ENCODE measurements at places on chromosomes 2 and 18. TPM values are rescaled to one million over a fixed set of nuclear protein-coding genes. Genes with fewer than 3 reads are reported as not detected.

DNA sequence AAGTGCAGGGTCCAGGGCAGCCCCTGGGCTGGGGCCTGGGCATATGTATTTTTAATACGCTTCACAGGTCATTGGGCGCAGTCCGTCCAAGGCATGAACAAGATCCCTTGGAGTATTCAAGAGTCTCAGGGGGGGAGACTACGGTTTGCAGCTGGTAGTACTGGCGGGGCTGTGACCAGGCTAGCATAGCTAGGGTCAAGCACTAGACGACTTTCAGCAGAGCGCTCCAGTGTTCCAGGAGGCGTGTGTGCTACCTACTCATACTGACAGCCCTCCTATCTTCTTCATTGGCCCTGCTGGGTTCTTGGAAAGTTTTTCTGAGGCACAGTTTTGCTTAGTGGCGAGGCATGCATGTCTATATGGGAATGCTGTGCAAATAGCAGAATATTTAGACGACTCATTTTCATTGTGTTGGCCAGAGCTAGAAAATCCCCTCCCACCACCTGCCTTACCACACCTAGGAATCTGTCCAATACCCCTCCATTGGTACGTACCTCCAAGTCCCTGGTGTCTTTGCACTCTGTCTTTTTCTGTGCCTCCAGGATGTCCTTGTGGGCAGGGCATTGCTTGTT is 68.2 kb downstream of the GLI2 start:
- DNase-seq: no peak

Gene DSG2
- 15.2 TPM for total RNA-seq

Gene OSBPL6
- 12.0 TPM for total RNA-seq

DNA sequence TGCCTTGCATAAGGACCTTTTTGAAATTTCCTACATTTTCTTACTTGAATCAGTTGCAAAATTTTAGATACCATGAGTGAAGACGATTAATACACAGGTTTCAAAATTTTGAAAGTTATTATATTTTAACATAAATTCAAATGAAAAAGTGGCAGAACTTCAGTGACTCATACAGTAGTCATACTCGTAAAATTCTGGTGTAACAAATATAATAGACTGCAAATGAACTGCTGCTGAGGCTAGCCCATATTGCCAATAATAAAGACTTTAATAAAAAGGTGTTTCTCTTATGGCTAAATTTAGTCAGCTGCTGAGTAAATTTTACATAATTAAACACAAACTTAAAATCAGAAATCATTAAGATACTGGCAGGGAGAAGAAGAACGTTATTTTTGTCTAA is 36.9 kb downstream of the MSH6 start:
- no peak for DNase-seq

Gene FBXO48
- 0.82 TPM for total RNA-seq

- no peak for DNase-seq
Measured at GRCh38 chr2:38037325-38037724, 38.6 kb downstream of the CYP1B1 start.

Gene CMPK2
- total RNA-seq: 3.5 TPM

Gene FEV
- not detected for total RNA-seq

DNA sequence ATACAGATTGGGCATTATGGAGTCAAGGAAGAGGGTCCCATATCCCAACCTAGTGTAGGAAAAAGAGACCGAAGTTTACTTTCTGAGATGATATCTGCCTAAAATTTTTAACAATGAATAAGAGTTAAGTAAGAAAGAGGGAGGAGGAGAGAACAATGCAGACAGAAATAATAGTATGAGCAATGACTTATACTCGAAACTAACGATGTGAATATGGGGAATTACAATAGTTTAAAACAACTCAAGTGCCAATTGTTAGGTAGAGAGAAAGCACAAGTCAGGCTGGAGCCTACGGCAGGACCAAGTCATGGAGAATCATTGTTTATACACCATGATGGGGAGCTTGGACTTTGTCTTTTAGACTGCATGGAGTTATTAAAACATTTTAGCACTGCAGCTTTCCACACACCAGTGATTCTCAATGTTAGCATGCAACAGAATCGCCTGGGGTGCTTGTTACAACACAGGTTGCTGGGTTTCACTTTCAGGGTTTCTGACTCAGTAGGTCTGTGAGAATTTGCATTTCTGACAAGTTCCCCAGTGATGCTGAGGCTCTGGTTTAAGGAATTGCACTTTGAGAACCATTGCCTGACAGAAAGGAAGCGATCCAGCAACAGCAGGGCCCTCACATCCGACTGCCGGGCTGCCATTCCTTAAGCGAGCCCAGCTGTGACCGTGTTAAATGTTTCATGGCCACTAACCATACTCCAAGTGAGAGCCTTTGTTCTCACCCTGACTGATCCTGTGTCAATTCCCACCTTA is 511.2 kb downstream of the DCDC2C start:
- DNase-seq: no peak

DNA sequence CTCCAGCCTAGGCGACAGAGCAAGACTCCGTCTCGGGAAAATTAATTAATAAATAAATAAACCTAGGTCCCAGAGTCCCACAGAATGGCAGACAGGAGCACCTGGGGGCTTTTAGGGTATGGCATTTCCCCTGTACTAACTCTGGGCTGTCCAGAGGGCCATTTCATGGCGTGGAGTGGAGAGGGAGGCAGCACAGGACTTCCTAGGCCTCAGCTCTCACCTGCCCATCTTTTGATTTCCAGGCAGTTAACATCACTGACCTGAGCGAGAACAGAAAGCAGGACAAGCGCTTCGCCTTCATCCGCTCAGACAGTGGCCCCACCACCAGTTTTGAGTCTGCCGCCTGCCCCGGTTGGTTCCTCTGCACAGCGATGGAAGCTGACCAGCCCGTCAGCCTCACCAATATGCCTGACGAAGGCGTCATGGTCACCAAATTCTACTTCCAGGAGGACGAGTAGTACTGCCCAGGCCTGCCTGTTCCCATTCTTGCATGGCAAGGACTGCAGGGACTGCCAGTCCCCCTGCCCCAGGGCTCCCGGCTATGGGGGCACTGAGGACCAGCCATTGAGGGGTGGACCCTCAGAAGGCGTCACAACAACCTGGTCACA is 5.1 kb downstream of the IL1RN start:
- DNase-seq: no peak

Gene SPEG
- total RNA-seq: 136 TPM

DNA sequence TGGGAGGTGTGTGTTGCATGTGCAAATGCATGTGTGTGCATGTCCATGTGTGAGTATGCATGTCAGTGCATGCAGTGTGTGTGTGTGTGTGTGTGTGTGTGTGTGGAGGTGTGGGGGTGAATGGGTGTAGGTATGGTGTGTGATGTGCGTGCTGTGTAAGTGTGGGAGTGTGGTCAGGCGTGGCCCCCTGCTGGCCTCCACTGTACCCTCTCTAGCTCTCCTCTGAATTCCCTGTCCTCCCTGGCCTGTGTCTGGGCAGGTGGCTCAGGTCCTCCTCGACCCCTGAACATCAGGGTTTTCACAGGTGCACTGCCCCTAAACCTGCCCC is 230.2 kb downstream of the CELF4 start:
- no peak for DNase-seq

Gene TRIM54
- 40.5 TPM for total RNA-seq

GRCh38 chr2:176088048-176088936 is 4.2 kb upstream of the HOXD13 start:
- peak; percentile 83 for DNase-seq

GRCh38 chr2:225630824-225631533 is 231.5 kb downstream of the NYAP2 start:
- no peak for DNase-seq

GRCh38 chr18:31046916-31047315 is 4.4 kb upstream of the DSC3 start:
- no peak for DNase-seq

- DNase-seq: no peak
Measured at GRCh38 chr2:154603682-154604081, 94.8 kb upstream of the KCNJ3 start.

GRCh38 chr2:235774153-235774870 is 280.5 kb downstream of the AGAP1 start:
- no peak for DNase-seq

DNA sequence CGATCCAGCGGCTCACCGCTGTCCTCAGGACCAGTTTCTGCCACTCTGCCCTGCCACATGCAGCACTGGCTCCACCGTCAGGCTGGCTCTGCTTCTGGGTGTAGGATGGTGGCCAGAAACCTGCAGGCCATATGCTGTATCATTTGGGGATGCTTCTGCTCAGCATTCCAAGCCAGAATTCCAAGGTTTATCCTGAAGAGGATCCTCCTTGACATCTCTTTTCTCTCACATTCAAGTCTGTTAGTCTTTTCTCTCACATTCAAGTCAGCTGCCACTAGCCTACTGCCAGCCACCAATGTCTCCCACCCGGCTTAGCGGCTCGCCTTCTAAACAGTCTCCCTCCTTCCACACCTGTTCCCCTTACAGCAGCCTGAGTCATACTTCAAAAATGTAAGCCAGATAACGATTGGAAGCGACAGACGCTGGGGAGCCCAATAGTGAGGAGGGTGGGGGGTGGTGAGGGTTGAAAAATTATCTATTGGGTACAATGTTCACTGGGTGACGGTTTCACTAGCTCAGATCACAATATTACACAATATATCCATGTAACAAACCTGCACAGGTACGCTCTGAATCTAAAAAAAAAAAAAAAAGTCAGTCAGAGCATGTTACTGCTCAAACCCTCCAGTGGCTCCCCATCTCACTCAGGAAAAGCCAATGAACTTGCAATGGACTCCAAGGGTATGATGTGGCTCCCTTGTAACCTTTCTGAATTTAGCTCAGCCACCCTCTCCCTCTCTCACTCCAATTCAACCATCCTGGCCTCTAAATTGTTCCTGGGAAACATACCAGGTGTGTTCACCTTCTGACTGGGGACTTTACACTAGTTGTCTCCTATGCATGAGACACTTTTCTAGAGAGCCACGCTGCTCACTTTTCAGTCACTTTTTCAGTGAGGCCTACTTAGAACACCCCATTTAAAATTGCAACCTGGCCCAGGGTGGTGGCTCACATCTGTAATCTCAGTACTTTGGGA is 38.8 kb upstream of the SP3 start:
- peak; percentile 62 for DNase-seq

Gene CD8B2
- total RNA-seq: not detected

DNA sequence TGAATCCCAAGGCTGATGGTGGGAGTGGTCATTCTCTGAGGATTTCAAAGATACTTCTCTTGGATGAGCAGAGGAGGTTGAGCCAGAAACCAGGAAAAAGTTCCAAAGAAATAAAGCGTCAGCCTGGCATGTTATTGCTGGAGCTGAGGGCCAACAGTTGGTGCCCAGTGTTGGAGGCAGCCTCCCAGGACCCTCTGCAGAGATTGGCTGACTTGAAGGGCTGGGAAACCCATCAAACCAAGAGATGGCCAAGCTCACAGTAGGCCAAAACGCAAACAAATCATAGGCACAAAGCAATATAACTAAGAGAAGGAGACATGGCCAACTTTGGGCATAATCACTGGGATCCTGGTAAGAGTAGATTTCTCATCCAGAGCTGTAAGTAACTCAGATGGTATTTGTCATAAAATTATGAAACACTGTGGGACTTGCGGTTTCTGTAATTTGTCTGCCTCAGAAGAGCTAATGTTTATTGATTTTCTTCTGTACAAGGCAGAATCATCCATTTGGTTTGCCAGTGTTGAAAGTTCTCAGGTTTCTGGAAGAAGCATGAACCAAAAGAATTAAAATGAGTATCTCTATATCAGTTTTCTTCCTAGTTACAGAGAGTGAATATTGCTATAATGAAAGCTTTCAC is 108.3 kb downstream of the ATL2 start:
- no peak for DNase-seq

DNA sequence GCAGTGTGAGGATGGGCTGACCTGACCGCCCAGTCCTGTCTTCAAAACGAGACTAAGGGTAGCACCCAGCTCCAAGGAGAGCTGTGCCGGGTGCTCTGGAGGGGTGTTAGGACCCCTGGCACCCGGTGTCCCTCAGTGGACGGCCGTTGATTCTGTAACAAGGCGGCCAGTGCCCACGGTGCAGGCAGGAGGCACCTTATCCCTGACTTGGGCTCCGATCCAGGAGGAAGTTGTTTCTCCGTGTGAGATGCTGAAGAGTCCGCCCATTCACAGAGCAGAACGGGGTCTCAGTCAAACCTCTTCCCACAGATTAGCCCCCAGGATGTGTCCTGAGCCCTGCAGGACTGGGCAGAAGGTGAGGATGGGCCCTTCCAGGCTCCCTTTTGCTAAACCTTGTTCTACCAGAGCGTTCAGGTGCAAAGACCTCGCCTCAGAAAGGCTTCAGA is 123.0 kb downstream of the NFATC1 start:
- no peak for DNase-seq

All from tongue (tissue), 3 donors.